ENCODE measurements at places on chromosomes 2 and 18.

DNA sequence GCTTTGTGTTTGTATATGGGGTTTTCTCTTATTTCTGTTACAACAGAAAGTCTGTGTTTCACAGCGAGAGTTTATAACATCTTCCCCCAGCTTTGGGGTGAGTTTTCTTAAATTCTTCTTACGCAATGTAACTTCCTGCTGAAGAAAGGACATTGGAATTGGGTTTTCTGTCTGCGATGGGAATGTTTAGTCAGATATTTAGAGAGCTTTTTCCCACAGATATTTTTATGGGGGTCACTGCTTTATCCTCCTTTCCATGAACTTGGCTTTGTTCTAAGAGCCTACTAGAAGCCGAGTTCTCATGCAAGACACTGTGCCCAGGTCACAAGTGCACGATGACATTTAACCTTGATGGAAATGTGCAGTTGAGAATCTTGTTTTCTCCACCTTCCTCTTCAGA is 22.1 kb downstream of the B3GNT2 start:
- no peak for DNase-seq

GRCh38 chr2:12180031-12180430 is 433.6 kb downstream of the LPIN1 start:
- no peak for DNase-seq

GRCh38 chr2:231992888-231993287 is 31.4 kb downstream of the DIS3L2 start:
- DNase-seq: no peak

- DNase-seq: no peak
These were observed 112.4 kb downstream of the OLA1 start for GRCh38 chr2:174135981-174136380.

GRCh38 chr2:88187038-88187676 is 17.0 kb downstream of the THNSL2 start:
- peak; percentile 81 for DNase-seq

DNA sequence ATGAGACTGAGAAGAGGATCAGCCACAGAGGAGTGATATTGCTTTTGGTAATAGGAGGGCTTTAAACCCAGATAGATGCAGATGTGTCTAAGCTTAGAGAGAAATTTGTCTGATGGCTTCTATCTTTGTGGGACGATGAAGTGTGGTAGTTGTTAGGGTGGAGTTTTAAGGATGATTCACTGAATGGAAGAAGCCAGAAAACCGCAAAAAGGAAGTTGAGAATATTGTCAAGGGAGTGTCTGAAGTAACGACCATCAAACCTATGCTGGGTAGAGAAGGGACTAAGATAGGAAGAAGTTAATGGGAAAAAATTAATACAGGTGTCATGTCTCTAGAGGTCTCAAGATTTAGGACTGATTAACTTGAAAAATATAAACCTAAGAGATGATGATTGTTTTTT is 195.6 kb upstream of the MC4R start:
- DNase-seq: no peak

- DNase-seq: no peak
These were observed 23.6 kb downstream of the SP100 start for GRCh38 chr2:230439590-230439989.

DNA sequence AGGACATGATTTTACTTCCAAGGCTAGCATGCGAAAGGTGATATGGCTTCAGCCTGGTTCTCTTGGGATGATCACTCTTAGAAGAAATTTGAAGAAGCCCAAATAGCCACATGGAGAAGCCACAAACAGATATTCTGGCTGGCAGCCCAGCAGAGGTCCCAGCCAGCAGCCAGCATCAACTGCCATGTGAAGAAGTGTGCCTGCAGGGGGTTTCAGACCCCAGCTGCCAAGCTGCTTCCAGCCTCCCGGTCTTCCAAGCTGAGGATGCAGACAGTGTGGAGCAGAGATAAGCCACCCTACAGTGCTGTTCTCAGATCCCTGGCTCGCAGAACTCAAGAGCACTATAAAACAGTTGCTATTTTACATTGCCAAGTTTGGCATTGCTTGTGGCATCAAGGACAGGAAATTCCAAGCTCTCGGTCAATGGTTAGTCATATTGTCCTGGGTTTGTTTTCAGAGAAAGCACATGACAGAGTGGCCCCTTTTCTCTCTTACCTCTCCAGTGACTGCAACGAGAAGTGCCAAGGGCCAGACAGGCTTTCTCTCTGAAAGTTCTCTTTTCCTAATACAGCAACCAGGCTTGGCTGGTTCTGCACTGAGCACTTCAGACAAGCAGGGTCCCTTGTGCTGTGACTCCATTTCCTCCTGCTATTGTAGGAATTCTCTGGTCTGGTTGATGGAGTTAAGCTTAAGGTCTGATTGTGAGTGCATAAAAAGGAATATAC is 223.7 kb downstream of the ANKRD30B start:
- no peak for DNase-seq

GRCh38 chr2:238264072-238264460 is 24.2 kb upstream of the HES6 start:
- peak; percentile 65 for DNase-seq

- no peak for DNase-seq
These were observed 610.9 kb downstream of the LRP1B start for GRCh38 chr2:141519906-141520305.

DNA sequence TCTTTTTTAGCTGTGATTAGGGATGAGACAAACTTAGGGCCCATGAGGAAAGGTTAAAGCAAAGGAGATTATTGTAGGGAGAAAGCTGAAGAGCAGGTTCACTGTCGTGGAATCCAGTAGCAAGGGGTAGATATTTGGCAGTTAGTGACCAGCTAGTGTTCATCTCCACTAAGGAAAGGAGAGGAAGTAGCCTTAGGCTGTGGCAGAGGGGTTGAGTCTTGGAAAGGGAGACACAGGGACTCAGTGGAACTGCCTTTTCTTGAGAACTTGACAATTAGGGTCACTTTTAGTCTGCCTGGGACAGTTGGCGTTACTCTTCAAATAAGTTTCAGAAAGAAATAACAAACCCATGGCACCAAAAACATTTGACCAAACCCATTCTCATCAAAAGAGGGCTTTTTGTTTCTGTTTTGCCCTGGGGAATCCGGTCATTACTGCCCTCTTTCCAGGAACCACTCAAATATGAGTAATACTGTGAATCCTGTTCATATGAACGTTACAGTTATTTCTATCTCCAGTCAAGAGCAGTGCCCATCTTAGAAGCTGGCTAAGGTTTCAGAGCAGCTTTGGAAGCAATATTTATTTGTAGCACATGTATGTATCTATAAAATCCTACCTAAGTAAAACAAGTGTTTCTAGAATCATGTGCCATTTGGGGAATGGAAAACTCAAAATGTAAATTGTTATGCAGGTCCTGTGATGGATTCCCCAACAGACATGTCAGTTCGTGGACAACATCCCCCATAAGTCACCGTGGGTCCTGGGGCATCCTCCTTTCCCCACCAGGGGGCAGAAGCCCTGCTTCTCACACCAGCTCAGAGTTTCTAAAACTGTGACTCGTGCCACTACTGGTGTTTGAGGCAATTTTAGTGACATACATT is 77.3 kb upstream of the PHLPP1 start:
- no peak for DNase-seq

- no peak for DNase-seq
These were observed 16.0 kb upstream of the AP1S3 start for GRCh38 chr2:223853425-223853837.

DNA sequence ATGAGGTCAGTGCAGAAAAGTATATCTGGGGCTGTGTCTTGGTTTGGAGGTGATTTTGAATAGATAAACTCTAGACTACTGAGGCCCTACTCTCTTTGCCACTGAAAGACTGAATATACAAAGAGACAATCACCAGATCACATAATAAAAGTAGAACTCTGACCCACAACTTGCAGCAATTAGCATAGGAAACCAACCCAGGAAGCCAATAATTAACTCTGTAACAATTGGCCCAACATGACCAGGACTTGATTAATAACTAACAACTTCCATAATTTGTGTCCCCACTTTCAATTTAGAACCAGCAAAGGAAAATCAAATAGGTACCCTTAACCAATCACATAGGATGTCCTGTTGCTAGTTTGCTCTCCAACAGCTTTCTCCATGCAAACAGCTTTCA is 1104.9 kb upstream of the CELF4 start:
- DNase-seq: no peak

DNA sequence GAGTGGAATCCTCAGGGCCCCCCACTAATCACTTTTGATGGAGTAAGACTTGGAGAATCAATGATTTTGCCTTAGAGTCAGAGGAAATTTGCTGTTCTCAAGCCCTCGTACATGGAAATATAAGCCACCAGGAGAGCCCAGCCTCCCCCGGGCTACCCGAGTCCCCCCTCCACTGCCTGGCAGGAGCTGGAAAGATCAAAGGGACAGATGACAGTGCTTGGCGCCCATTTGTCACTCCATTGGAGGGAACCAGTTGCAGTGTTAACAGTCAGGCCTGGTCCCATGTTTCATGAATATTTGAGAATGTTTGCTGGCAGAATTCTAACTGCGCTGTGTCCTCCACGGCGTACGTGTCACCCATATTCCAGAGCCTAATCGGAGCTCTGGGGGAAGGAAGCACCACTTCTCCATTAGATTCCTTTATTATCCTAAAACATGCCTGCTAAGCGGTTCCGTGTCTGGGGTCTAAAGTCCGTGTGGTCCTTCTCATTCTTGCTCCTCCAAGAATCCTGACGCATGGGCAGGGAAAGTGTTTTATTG is 202.4 kb downstream of the KLHL29 start:
- no peak for DNase-seq

GRCh38 chr2:162769066-162769465 is 69.5 kb downstream of the KCNH7 start:
- DNase-seq: no peak

DNA sequence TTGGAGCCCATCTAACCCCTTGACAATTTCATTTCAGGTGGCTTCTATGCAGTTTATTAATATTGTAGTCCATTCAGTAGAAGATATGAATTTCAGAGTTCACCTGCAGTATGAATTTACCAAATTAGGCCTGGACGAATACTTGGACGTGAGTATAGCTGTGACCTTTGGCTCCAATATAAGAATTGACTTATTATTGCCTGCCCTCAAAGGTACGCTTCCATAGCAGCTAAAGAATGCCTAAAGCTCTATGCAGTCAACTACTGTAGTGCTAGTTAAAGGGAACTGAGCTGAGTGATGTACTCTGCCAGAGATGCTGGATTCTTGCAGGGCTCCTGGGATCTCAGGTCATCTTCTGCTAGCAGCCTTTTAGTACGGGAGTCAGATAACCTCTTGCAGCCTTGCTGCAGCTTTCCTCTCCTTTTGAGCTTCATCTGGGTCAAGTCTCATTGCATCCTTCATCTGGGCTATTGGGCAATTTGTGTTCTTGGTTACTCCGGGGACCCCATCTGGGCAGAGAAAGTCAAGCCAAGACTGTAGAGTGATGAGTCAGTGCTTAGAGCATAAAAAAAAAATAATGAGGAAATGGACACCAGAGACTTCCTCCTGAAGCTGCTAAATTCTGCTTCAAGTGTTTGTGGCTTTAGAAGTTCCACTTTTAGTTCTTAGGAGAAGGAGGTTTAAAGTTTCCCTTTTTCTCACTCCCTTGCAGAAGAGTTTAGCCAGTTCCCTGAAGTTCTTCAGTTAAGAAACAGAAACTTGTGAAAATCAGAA is 105.6 kb downstream of the PRPF40A start:
- DNase-seq: peak; percentile 77

- DNase-seq: no peak
These were observed 150.1 kb downstream of the PTRHD1 start for GRCh38 chr2:24643051-24643450.

DNA sequence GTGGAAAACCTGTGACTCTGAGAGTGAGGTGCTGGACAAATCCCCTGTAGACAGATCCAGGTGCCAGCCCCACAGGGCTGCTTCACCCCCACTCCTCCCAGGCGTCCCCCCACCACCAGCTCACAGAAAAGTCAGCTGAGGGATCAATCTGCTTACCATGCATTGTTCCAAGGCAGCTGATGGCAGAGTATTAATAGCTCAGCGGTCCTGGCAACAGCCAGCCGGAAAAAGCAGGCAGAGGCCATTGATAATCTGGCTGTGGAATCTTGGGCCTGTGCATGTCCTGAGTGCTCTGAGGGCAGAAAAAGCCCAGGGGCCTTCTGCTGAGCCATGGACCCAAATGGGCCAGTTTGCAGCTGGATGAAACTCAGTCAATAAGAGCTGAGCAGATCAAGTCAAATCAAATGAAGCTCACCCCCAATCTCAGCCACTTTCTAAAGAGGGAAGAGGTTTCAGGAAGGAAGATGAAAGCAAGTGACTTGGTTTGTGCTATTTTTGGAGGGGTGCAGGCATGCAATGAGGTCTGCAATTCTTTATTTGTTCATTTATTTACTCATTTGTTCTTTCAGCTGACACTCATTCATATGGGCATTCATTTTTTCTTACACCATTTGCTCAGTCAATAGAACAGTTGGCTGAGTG is 63.4 kb downstream of the GYPC start:
- DNase-seq: no peak

- peak; percentile 95 for DNase-seq
These were observed 186.8 kb downstream of the TMEM247 start for GRCh38 chr2:46666044-46666679.

DNA sequence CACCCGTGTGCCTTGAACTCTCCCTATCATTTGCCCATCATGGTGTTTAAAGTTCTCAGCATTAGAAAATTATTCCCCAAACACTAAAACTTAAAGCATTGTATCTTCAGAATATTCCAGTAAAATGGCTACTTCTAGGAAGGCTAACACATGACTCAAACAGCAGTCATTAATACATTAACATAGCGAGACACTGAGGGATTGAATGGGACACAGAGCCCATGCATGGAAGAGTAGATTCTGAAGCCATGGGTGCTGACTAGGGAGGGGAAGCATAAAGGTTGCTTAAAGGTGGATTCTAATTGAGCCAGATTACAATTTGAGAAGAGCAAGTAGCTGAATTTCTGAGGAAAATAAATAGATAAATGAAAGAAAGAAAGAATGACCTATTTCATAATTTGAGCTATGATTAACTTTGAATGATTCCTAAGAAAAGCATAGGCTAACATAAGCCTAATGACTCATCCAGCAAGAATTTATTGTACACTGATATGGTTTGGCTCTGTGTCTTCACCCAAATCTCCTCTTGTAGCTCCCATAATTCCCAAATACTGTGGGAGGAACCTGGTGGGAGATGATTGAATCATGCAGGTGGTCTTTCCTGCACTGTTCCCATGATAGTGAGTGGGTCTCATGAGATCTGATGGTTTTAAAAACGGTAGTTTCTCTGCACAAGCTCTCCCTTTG is 79.8 kb upstream of the PIK3C3 start:
- no peak for DNase-seq

GRCh38 chr2:106124905-106125549 is 69.1 kb downstream of the UXS1 start:
- DNase-seq: no peak

- no peak for DNase-seq
These were observed 197.5 kb downstream of the LTBP1 start for GRCh38 chr2:33144243-33144642.

DNA sequence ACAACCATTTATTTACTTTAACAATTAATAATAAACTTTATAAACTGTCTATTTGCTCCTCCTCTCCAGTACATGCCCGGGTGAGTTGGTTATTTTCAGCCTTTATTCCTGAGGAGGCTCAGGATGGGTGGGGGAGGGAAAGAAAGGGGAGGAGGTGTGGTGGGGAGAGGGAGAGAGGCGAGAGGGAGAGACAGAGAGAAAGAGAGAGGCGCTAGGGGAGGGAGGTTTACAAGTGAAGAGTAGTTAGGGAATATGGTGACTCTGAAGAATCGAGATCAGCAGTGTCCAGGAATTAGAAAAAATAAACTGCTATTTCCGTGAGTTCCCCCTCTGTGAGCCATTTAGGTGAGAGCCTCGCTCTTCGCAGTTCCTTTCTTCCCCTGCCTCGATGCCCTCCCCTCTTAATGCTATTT is 138.9 kb downstream of the MEIS1 start:
- DNase-seq: no peak

All from sigmoid colon (tissue), 7 donors.